Stimulated activated CD4-positive, alpha-beta T cell treated with anti-CD3 and anti-CD28 coated beads, Interleukin-1b, Interleukin-23, amount 100 ng/mL, for 1 hour (primary cell): ENCODE measurements at places on chromosomes 6 and 20.

- DNase-seq: no peak
Observed at GRCh38 chr6:9862603-9863167, 552.2 kb downstream of the TFAP2A start.

- peak; percentile 41 for DNase-seq
Observed at GRCh38 chr6:138001750-138002349, 105.4 kb downstream of the PERP start.

GRCh38 chr6:105678516-105678915, 275.6 kb upstream of the PREP start:
- no peak for DNase-seq

DNA sequence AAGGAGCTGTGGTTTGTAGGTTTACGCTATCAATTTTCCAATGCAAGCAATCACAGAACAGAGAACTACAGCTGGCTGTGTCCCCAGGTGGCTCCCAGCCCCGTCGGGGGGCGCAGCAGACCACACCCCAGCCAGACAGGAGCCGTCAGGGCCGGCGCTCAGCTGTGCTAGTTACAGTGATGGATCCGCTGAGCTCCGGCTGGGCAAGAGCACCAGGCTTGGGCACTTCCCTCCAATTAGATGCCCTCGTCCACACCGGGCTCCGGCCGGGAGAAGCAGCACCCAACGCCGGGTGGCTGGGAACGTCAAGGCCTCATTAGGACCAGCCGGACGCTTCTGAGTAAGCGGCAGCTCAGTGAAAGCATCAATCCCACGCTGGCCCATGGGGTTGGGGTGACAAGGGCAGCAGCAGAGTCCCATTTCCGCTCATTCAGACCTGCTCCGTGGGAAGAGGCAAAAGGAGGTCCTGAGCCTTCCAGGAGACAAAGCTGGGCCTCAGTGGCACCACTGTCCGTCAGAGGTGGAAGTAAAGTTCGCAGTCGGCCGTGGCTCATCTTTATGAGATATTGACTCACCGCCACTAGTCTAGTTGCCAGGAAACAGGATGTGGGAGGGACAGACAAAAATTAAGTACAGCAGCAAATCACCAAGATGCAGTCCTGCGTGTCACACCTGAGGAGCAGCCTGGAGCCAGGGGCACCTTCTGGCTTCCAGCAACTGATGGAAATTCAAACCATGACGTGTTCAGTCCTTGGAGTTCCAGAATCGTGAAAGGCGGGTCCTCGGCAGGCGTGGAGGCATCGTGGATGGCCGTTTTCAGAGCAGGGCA, 164.1 kb downstream of the TAF4 start:
- no peak for DNase-seq

GRCh38 chr6:14816116-14816859, 429.6 kb upstream of the JARID2 start:
- no peak for DNase-seq
